ENCODE measurements at places on chromosomes 12 and 14.
A peak's percentile ranks its signal among the peaks of the same experiment; 100 is the strongest.

- DNase-seq: no peak
These were observed 112.2 kb downstream of the SLC16A7 start for GRCh38 chr12:59708064-59708463.

DNA sequence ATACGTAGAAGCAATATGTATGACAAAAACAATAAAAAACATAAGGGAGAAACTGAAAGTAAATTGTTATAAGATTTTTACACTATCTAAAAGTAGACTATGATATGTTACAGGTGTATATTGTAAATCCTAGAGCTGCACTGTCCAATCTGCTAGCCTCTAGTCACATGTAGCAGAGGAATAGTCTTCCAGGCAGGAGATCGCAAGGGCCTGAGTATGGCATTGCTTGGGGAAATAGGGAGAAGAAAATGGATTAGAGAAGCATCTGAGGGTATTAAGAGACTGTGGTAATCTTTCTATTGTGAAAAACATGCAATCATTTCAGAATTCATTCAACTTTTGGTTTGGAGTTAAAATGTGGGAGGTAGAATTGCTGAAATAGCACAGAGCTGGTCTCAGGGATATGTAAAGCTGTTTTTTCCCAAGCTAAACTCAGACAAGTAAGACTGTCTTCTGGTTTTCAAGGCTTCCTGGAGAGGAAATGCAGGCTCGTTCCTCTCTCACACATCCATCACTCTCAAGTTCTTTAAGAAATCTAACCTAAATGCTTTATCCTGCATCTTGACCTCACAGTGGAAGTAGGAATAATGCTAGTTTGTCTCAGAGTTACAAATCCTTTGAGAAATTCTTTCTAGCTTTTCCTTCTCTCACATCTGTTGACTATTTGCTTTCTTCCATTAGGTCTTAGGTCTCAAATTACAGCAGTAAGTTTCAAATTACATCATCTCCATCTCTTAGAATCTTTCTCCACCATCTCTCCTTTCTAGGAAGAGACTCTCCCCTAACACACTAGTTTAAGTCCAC, 7.6 kb upstream of the CCDC184 start:
- DNase-seq: no peak

- DNase-seq: no peak
These were observed 42.2 kb downstream of the ZCRB1 start for GRCh38 chr12:42283739-42284138.

DNA sequence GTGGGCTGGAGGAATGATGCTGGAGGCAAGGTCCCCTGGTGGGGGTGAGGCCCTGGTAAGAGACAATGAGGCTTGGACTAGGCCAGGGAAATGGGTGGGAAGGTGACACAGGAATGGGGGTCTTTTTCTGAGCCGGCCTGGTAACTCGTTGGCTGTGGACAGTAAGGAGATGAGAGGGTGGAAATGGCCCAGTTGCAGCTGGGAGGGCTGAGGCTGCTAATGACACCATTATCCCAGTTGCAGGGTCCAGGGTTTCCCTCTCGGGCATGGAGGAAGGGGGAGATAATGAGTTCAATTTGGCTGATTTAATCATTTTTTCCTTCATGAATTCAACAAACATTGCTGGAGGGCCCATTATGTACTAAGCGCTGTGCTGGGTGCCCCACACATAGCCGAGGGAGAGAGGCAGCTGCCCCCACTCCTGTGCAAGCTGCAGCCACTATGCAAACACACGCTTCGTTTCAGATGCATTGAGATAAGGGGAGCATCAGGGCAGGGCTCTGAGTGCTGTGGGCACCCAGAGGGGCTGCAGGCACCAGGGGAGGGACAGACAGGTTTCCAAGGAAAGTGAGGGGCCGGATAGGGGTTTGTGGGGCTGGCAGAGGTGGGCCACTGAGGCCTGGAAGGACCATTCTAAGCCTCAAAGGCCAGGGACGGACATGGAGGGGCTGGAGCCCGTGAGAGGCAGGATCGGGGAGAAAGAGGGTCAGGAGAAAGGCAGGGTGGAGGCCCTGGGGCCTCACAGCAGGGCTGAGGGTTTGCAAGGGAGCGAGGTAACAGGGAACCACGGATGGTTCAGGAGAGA, 43.2 kb upstream of the MEG3 start:
- no peak for DNase-seq

- peak; percentile 65 for DNase-seq
These were observed 55.2 kb downstream of the RASSF3 start for GRCh38 chr12:64665514-64665913.

GRCh38 chr12:53987787-53988230, 2.9 kb downstream of the HOXC10 start:
- no peak for DNase-seq

DNA sequence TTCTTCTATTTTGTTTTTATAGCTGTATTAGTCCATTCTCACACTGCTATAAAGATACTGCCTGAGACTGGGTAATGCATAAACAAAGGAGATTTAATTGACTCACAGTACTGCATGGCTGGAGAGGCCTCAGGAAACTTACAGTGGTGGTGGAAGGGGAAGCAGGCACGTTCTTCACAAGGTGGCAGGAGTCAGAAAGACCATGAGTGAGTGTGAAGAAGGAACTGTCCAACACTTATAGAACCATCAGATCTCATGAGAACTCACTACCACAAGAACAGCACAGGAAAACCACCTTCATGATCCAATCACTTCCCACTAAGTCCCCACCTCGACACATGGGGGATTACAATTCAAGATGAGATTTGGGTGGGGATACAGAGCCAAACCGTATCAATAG, 42.3 kb downstream of the ARMH4 start:
- no peak for DNase-seq

- DNase-seq: no peak
These were observed 67.6 kb downstream of the AACS start for GRCh38 chr12:125132698-125133400.

DNA sequence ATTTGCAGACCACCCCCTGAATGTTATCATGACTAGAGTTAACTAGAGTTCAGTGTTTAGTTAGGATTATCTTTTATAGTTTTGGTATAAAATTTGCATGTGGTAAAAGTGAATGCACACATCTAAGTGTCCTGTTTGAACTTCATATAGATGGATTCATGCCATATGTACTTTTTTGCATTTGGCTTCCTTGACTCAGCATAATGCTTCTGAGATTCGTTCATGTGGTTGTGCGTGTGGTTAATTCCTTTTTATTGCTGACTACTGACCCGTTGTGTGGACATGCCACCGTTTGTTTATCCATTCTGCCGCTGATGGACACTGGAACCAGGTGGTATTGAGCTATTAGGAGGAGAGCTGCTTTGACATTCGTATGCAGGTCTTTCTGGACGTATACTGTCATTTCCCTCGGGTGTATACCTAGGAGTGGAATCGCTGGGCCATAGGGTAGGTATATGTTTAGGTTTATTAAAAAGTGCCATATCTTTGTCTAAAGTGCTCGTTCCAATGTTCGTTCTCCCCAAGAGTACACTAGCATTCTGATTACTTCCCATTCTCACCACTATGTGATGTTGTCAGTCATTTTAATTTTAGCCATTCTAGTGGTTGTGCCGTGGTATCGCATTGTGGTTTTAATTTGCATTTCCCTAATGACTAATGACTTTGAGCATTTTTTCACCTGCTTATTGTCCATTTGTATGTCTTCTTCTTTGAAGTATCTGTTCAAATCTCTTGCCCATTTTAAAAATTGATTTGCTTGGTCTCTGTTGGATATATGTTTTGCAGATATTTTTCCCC, 37.7 kb downstream of the RIN3 start:
- no peak for DNase-seq

DNA sequence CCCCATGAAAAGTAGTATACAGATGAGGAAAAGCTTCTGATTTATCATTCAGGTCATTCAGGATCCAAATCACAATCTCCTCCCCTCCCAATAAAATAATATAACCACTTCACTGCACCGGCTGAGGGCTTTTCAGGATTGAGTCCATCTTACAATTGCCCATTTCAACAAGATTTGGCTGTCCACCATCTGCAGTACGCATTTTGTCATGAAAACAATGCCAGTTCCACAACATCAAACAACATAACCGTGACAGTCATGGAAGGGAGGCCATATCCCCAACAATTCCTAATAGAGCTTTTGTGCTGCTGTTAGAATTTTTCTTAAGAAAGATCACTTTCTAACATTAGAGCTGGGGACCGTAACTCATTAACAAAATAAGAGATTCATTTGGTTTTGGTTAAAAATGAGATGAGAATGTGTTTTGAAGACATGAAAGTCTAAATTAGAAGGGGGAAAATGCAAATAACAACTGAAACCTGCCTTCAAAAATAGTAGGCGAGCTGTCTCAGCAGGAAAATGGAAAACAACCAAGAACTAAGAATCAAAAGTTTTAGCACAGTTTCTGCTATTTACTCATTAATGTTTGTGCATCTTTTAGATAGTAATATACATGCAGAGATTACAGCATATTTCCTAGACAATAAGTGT, 38.3 kb upstream of the TMTC2 start:
- no peak for DNase-seq

- no peak for DNase-seq
These were observed 354.9 kb downstream of the RAD51B start for GRCh38 chr14:68174446-68174845.

- no peak for DNase-seq
These were observed 11.3 kb downstream of the GNPTAB start for GRCh38 chr12:101819467-101819866.

DNA sequence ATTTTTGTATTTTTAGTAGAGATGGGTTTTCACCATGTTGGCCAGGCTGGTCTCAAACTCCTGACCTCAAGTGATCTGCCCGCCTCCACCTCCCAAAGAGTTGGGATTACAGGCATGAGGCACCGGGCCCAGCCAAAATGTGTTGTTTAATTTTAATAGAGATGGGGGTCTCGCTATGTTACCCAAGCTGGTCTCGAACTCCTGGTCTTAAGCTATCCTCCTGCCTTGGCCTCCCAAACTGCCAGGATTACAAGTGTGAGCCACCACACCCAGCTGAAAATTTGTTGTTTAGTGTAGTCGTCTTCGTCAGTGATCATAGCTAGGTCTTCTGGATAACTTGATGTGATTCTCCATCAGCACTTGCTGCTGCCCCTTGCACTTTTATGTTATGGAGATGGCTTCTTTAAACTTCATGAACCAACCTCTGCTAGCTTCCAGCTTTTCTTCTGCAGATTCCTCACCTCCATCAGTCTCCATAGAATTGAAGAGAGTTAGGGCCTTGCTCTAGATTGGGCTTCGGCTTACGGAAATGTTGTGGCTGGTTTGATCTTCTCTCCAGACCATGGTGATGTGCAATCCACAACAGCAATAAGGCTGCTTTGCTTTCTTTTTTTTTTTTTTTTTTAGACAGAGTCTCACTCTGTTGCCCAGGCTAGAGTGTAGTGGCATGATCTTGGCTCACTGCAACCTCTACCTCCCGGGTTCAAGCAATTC, 13.0 kb downstream of the ISCU start:
- DNase-seq: no peak

- no peak for DNase-seq
These were observed 40.1 kb downstream of the PDZRN4 start for GRCh38 chr12:41228066-41228820.

DNA sequence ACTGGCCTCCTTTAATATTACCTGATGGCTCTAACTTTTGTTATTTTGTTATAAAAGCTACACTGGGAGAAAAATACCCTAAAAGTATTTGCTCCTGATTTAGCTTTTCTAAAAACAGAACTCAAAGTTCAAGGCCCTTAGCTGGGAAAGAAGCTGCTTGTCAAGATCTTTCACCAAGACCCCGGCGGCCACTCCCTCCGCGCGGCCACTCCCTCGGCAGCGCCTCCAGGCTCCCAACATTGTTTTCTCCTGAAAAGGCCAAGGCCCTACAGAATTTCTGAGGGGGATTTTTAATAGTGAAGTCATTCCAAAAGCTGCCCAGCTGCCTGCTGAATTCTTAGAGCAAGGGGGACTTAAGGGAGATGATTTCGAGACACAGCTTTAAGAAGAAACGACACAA, 96.4 kb downstream of the NTN4 start:
- no peak for DNase-seq

- no peak for DNase-seq
These were observed 131.0 kb upstream of the SRRM4 start for GRCh38 chr12:118850244-118850825.

GRCh38 chr14:28902930-28903329, 136.3 kb downstream of the FOXG1 start:
- no peak for DNase-seq

- DNase-seq: no peak
These were observed 5.3 kb downstream of the SLC5A8 start for GRCh38 chr12:101204602-101205304.

- peak; percentile 91 for DNase-seq
These were observed at the start of gene MYG1 for GRCh38 chr12:53299454-53300180. Gene MYG1 (plus strand): TSS chr12:53299695. CDS start chr12:53299738, 43 bp downstream.

DNA sequence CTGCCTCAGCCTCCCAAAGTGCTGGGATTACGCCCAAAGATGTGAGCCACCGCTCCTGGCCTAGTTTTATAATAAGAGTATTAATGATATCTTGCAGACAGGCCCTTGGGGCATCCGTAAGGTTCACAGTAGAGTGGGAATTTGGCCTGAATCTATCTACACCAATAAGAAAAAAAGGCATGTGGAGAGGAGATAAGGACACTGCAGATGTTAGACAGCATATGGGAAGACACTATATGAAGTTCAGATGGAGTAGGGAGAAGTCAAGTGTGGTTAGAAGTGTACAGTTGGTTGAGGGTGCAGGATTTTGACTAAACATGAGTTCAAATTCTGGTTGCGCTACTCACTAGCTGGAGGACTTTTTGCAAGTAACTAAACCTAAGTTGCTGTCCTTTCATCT, 8.5 kb upstream of the TTC8 start:
- DNase-seq: no peak

GRCh38 chr12:104514092-104514810, 57.5 kb downstream of the CHST11 start:
- DNase-seq: no peak

GRCh38 chr12:105775343-105775742, 363.4 kb downstream of the NUAK1 start:
- no peak for DNase-seq

DNA sequence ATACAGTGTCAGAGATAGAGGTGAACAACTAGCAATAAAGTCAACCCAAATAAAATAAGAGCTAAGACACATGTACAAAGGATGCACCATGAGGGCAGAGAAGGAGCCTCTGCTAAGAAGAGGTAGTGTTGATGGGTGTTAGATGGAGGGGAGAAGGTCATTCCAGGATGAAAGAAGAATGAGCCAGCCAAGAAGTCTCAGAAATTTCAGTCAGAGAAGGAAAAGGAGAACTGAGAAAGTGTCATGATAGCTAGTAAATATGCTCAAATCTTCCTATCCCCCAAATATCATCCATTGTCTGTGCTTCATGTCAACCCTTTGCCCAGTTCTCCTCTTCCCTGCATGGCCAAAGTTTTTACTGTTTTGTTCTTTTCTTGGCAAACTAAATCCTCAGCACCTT, 225.2 kb upstream of the BTG1 start:
- DNase-seq: no peak

- no peak for DNase-seq
These were observed 1.2 kb downstream of the SART3 start for GRCh38 chr12:108559748-108560147.

GRCh38 chr14:23171222-23171975, 12.1 kb downstream of the SLC7A8 start:
- DNase-seq: no peak

Data from CD8-positive, alpha-beta memory T cell (primary cell).